Neural crest cell (in vitro differentiated cells): ENCODE measurements at places on chromosomes 16 and 17. TPM values are rescaled to one million over a fixed set of nuclear protein-coding genes. Genes with fewer than 3 reads are reported as not detected.

Gene INTS2
- 25.4 and 25.9 TPM in 2 replicates for total RNA-seq

DNA sequence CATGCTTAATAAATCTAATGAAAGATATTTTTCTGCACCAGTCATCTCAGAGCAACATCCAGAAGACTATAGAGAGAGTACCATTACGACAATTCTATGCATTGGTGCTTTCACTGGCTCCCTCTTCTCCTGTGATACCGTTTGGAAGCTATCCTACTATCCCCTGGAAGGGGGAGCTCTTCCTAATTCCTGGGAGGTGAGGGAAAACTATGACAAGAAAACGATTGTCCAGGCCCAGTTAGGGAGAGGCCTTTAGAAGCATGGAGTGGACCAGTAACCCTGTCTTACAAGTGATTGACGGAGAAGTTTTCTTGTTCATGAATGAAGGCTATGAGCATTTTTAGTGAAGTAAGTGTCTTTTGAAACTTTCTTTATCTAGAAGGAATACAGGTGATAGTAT is 150.2 kb downstream of the TANC2 start:
- no peak for DNase-seq

DNA sequence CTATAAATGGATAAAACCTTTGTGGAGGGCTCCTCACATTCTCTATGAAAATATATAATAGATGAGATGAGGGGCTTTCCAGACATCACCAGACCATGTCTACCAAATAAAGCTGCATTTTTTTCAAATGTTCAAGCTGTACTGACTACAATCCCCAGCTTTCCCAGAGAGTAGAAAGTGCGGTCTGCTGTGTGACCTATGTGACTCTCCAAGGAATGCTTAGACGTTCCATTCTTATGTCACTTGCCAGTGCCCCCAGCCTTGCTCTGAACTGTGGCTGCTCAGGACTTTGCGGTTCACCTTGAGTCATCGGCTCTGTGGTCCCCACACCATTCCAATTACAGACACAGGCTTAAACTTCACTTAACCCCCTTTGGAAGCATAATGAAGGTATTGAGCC is 47.8 kb upstream of the SCNN1B start:
- no peak for DNase-seq

Gene NXPH3
- 0.79 and 1.1 TPM in 2 replicates for total RNA-seq

DNA sequence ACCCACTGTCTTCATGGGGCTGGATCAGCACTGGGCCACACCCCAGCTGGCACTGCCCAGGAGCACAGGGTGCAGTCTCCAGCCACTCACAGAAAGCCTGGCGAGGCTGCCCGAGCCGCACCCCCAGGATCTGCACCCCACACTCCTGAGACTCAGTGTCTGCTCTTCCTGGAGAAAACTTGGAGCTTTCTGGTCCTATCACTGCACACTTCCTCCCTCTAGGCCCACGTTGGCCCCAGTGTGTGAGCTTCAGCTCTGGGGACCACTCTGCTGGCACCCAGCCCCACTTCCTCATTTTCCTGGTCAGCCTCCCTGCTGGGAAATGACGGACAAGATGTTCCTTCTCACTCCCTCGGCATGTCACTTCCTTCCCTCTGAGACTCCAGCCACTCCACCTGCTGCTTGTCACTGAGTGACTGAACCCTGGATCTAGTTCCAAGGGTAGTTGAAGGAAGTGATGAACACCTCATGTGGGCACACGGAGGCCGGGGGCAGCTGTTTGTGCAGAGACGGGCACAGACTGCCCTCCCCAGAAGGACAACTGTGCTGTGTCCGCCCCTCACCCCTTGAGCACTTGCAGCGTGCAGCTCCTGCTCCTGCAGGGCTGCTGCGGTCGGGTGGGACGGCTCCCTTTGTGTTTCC is 29.0 kb downstream of the ZC3H18 start:
- DNase-seq, result no peak

Gene SLFN12
- 15.1 and 17.5 TPM in 2 replicates for total RNA-seq

DNA sequence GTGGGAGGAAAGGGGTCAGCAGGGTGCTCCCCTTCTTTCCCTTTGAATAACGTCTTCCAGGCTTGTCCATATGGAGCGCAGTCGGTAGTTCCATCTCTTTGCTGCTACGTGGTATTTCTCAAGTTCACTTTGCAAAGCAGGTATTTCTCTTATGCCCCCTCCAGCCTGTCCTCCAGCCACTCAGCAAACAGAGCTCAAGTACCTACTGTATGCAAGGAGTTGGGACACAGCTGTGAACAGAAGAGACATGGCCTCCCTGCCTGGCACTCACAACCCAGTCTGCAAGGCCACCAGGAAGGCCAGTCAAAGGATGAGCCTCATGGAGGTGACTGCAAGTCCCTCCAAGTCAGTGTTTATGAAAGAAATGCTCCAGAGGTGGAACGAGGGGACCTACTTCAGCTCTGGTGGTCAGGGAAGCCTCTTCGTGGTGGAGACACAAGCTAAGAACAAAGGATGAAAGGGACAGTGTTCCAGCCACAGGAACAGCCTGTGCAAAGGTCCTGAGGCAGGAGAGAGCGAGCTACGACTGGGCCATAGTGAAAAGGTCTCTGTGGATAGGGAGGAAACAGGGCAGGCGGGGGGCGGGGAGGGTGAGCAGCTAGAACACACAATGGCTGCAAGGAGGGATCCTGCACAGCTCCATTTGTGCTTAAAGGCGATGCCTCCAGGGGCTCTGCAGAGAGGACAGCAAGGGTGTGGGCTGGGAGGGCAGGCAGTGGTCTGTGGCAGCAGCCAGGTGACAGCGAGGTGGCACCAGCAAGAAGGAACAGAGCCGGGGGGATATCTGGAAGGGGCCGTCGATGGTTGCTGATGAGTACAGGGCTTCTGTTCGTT is 32.6 kb downstream of the PPL start:
- no peak for DNase-seq
